ENCODE measurements at places on chromosomes 2 and 18.

DNA sequence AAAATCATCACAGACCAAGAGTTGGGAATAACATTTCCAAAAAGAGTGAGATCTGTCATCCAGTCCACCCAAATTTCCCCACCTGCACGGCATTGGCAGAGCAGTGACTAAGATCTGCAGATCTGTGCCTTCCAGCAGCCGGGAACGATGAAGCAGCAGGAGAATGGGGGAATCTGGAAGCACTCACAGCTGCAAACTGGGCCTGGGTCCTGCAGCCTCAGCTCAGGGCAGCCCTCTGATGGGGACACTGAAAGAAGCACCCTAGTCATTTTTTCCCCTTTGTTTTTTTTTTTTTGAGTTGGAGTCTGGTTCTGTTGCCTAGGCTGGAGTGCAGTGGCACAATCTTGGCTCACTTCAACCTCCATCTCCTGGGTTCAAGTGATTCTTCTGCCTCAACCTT is 4.4 kb upstream of the SAG start:
- no peak for DNase-seq

- DNase-seq: no peak
Measured at GRCh38 chr2:238308177-238308576, 12.1 kb upstream of the TRAF3IP1 start.

- peak; percentile 14 for DNase-seq
Measured at GRCh38 chr2:197113275-197113711, 186.8 kb upstream of the PGAP1 start.

- DNase-seq: no peak
Measured at GRCh38 chr2:128577141-128577930, 258.7 kb upstream of the HS6ST1 start.

DNA sequence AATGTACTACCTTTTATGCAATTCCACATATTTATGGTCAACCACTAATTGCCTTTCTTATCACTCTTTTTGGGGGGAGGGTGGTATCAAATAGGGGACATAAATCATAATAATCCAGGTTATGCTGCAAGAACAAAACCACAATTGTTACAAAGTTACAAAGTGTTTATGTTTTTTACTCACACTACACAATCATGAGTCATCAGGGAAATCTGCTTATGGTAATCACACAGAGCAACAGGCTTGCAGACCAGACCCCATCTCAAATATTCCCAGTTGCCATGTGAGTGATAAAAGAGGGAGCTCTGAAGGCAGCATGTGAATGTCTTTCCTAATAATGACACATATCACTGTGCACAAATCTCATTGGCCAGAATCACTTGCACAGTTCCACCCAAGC is 304.7 kb upstream of the TMEFF2 start:
- DNase-seq: no peak

- peak; percentile 90 for DNase-seq
Measured at GRCh38 chr2:75602724-75603342, 42.1 kb upstream of the EVA1A start.

DNA sequence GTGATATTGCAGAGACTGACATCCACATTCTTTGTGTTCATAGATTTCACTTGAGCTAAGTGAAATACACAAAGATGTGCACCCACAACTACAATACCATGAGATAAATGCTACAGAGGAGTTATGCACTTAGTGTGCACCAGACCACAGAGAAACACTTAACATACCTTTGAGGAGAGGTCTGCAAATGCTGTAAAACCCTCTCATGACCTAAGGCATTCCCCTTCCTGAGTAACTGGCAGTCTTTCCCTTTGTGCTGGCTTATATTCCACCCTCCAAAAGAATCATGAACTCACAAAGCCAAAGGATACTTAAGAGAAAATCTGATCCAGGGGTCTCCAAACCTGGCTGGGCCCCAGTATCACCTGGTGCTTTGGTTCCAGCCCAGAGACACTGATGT is 16.2 kb downstream of the NXPH2 start:
- DNase-seq: no peak

GRCh38 chr18:49161627-49162026 is 210.9 kb upstream of the SMAD7 start:
- DNase-seq: peak; percentile 21

GRCh38 chr2:45942237-45942738 is 290.8 kb downstream of the PRKCE start:
- DNase-seq: no peak

GRCh38 chr2:17327649-17328048 is 190.6 kb downstream of the RAD51AP2 start:
- DNase-seq: no peak

DNA sequence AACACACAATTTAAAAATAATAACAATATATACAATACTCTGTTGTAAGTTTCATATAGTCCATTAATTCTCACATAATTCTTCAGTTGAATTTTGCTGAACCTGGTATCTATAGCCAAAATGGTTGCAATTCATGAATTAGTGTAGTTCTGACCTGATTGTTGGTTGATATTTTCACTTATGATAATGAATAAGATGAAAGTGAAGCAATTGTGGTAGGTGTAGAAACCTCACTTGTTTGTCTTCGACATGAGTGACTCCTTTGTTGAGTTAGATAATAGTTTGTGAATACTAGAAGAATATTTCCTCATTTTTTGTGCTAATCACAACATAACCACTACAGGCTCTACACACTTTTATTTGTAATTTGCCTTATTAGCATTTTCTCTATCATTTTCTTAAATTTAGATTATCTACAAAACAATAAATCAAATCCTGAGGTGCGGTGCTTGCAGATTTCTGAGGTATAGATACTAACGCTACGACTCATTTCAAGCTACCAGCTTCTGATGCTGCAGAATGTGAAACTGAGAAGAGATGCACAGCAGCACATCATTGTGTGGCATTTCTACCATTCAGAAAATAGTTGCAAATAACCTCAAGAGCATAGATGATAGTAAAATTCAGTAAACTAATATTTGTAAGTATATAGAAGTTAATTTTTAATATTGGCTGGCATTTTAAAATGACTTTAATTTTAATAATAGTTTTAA is 117.9 kb downstream of the KCNH7 start:
- DNase-seq: no peak

GRCh38 chr2:12453731-12454130 is 263.0 kb upstream of the TRIB2 start:
- DNase-seq: no peak

- no peak for DNase-seq
Measured at GRCh38 chr2:109690822-109691541, 76.8 kb downstream of the SOWAHC start.

DNA sequence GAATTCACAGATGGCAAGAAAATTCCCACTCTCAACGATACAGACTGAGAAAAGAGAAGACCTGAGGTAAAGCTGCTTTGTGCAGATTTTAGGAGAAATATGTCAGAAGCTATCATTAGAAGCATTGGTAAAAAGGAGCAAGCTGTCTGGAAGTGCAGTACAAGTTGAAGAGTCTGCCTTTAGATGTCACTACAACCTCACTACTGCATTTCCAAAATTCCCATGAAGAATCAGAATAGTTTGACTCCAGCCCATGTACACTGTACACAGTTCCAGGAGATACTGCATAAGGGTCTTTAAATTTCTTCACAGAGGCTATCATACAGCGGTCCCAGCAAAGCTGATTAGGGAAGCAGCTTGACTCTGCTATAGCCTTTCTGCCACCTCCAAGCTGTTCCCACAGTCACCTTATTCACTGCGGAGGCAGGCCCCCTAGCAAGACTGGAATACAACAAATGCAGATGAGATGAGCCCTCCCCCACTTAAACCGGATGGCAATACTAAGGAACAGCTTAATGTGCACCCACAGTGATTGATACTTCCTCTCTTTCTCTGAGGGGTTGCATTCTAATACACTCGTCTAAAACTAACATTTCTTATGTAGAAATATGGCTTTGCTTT is 527.4 kb downstream of the TMEM182 start:
- peak; percentile 12 for DNase-seq

DNA sequence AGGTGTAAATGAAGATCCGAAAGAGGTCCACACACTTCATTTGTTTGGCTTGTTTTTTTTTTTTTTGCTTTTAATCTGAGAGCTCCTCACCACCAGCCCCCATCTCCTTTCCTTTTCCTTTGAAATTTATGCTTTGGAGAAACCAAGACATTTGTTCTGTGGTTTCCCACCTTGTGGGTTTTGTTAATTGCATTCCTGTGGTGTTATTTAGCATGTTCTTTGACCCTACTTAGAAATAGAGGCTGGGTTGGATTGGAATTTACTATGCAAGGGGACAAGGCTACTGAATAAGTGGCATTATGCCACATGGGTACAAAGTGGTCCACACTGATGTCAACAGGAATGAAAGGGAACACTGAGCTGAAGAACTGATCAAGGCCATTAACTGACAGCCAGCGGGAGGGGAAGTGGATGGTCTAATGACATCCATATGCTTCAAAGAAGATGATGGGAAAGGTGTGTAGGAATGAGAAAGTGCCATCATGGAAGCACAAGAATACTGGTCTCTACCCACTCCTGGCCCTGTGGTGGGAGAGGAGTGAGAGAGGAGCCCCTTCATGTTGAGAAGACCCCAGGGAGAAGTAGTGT is 8.9 kb downstream of the CCL20 start:
- peak; percentile 50 for DNase-seq

DNA sequence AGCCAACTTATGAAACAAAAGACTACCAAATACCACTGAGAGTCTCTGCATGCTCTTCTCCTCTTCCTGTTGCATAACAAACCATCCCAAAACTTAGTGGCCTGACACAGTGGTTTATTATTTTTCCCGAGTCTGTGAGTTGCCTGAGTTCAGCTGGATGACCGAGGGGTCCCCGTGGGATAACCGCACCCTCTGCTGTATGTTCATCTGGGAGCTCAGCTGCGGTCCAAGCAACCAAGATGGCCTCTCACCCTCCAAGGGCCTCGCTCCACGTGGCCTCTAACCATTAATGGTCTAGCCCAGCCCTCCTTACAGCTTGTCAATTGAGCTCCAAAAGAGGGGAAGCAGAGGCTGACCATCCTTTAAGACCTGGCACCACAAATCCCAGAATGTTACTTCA is 17.1 kb downstream of the ITM2C start:
- DNase-seq: no peak

DNA sequence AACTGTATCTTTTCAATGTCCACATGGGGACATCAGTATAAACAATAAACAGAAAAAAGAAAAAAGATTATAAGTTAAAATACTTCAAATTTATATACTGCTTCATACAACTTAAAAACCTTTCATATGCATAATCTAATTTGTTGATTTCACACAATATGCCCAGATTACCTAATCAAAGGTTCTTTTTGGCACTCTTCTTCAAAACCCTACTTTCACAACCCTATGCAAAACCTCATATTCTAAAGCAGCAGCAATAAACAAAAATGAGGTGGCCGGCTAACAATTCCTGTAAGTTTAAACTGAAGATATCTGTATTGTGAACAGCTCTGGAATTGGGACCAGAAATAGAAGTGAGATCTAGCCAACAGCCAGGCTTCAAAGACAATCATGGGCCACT is 28.6 kb downstream of the STK17B start:
- DNase-seq: no peak

DNA sequence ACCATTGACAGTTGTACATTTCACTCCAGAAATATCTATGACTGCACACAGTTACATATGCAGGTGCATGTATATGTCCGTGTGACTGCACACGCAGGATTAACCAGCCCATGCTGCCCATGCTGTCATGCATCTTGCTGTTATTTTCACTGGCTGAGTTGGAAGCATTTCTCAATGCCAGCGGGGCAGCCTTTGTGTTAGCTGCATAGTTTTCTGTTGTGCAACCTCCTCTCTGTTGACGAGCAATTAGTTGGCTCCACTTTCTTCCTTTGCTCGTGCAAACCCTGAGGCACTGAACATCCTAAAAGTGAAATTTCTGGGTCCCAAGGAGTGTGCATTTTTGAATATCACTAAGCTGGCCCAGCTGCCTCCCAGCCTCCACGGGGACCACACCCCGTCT is 133.4 kb upstream of the GLI2 start:
- no peak for DNase-seq

- no peak for DNase-seq
Measured at GRCh38 chr2:237355701-237356100, 58.3 kb downstream of the COL6A3 start.

DNA sequence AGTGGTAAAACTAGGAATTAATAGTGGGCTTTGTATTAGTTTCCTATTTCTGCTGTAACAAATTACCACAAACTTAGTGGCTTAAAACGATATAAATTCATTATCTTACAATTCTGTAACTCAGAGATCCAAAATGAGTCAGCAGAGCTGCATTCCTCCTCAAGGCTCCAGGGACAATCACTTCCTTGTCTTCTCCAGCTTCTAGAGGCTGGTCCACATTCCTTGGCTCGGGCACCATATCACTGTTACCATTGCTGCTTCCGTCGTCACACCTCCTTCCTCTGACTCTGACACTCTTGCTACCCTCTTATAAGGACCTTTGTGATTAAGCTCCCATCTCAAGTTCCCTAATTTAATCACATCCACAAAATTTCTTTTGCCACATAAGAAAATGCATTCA is 567.8 kb upstream of the KLHL29 start:
- no peak for DNase-seq

- DNase-seq: no peak
Measured at GRCh38 chr2:58215429-58215828, 25.7 kb downstream of the FANCL start.

DNA sequence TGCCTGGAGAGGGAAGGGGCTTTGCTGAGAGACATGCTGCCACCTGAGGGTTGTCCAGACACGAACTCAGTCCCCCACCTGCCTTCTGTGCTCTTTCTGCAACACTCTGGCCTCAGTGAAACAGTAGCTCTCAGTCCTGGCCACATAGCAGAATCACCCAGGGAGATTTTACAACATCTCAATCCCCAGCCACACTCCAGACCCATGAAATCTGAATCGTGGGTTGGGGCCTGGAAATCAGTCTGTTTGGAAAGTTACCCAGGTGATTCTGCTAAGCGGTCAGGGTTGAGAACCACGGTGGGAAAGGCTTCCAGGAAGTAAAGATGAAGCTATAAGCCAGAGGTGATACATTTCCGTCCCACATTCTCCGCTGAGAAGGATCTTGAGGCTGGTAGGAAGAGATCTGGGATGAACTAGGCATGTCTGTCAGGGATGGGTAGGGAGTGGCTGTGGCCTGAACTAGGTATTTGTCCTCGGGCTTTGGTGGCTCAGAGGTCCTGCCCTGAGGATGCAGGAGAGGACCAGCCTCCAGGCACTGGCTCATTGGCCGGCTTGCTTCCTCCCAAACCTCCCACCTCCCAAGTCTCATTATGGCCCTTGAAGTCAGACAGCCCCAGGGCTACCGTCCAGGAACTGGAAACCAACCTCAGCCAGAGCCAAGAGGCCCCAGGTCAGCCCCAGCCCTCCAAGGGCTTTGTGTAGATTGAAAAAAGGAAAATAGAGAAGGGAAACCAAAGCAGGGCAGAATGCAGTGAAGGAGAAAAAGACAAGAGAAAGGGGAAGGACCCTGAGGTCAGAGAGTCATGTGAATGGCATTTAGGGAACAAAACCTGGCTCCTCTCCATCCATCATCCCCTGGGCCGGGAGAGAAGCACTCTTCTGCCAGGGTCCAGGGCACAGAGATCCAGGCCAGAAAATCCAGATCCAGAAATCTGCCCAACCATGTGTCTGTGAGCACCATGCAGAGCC is 119.6 kb downstream of the ZFP36L2 start:
- DNase-seq: no peak

- no peak for DNase-seq
Measured at GRCh38 chr18:14997357-14997756, 249.4 kb downstream of the ANKRD30B start.

- DNase-seq: no peak
Measured at GRCh38 chr2:145284551-145284950, 764.6 kb upstream of the ZEB2 start.
